NCI-H2227 treated with DMSO at 0.1 percent for 48 hours (cell line): ENCODE measurements at places on chromosomes 16 and 17.

- no peak for DNase-seq
Observed at GRCh38 chr16:27304881-27305745, 8.7 kb upstream of the IL4R start.

DNA sequence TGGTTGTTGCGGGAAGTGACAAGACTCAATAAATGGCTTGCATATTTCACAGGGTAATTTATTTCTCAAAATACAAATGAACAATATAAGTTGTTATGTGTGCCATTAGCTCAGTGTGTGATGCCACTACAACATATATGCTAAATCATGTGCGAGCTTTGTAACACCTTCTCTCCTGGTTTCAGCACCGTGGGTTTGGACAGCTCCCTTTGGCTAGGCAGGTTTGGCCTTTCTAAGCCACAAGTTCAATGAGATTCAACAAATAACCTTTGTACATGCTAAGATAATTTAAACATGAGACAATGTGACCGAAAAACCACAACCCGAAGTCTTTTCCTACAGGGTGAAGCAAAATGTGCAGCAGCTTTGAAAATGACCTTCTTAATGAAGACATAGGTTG, 563.9 kb downstream of the TMEM114 start:
- DNase-seq, result no peak

DNA sequence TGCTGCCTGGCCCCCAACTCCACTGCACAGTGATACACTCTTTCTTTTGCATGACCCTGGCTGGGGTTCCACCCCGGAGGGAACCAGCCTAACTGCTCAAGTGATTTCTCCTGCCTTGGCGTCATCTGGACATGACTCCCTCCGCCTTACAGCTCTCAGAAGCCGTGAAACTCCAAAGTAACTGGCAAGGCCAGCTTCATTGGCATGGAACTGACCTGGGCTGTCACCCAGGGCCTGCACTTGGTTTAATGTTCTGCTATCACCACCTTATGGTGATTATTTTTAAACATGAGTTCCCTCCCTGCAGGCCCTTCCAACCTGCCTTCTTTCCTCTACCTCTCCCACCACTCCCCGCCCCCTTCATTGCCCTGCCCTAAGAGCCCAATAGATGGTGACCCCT, 139.7 kb upstream of the CDH5 start:
- no peak for DNase-seq

GRCh38 chr16:74775255-74775654, 635 bp upstream of the FA2H start:
- DNase-seq, result no peak

DNA sequence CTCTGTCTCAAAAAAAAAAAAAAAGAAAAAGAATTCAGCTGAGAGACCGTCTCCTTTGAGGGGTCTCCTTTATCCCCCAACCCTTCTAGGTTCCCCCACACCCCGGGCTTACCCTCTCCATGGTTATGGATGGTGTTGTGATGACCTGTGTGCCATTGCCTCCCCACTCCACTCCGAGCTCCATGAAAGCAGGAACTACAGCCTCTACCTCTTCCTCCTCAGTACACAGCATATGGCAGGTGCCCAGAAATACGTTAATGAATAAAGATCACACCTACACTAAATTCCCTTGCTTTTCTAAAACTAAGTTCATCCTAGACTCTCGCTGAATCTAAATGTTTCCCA, 17.2 kb downstream of the COPRS start:
- no peak for DNase-seq
